Smooth muscle cell of trachea (primary cell): ENCODE measurements at places on chromosomes 13 and 19. TPM values are rescaled to one million over a fixed set of nuclear protein-coding genes. Genes with fewer than 3 reads are reported as not detected.

Gene CEACAM21
- not detected in 2 replicates for total RNA-seq

Gene GPR183
- not detected in 2 replicates for total RNA-seq

Gene SIGLEC11
- not detected in 2 replicates for total RNA-seq

Gene DEDD2
- 19.2 and 22.0 TPM in 2 replicates for total RNA-seq

Gene KLK3
- total RNA-seq: not detected in 2 replicates

Gene TYROBP
- total RNA-seq: 0.33 TPM in 1 of 2 replicates, not detected in the other

Gene ZNF835
- total RNA-seq: 0.15 and 1.2 TPM in 2 replicates

Gene HPN
- total RNA-seq: not detected in 2 replicates

Gene YJEFN3
- 0.33 and 1.0 TPM in 2 replicates for total RNA-seq

Gene MBD3L3
- not detected in 2 replicates for total RNA-seq

Gene PSG3
- not detected in 2 replicates for total RNA-seq

Gene FUT6
- not detected in 2 replicates for total RNA-seq

Gene NLRP9
- not detected in 2 replicates for total RNA-seq

Gene LONP1
- total RNA-seq: 107 and 126 TPM in 2 replicates

Gene WTIP
- 13.2 and 65.0 TPM in 2 replicates for total RNA-seq

Gene DCLK1
- 14.1 and 19.5 TPM in 2 replicates for total RNA-seq

Gene ATP7B
- total RNA-seq: 0.87 and 2.0 TPM in 2 replicates

Gene DPF1
- 1.3 and 2.2 TPM in 2 replicates for total RNA-seq

Gene ZNF415
- 4.8 and 15.2 TPM in 2 replicates for total RNA-seq

Gene PODNL1
- 1.6 and 2.5 TPM in 2 replicates for total RNA-seq

Gene FCER2
- not detected in 2 replicates for total RNA-seq

Gene POSTN
- 175 and 176 TPM in 2 replicates for total RNA-seq

Gene KIR2DL4
- not detected in 2 replicates for total RNA-seq

Gene ETV2
- total RNA-seq: 0.17 and 0.44 TPM in 2 replicates

Gene AP1M2
- not detected in 2 replicates for total RNA-seq

Gene ZNF90
- total RNA-seq: 1.3 and 3.5 TPM in 2 replicates

Gene CKAP2
- 9.8 and 54.4 TPM in 2 replicates for total RNA-seq

Gene ZNF846
- total RNA-seq: 17.3 and 20.2 TPM in 2 replicates

Gene PRR20D
- not detected in 2 replicates for total RNA-seq

Gene EPSTI1
- total RNA-seq: 3.8 and 8.1 TPM in 2 replicates

Gene ZNF486
- 3.5 and 6.3 TPM in 2 replicates for total RNA-seq

Gene PCDH20
- not detected in 2 replicates for total RNA-seq

Gene METTL21C
- total RNA-seq: not detected in 2 replicates
